Activated CD4-positive, alpha-beta memory T cell treated with anti-CD3 and anti-CD28 coated beads for 36 hours (primary cell): ENCODE measurements at places on chromosomes 2 and 18. TPM values are rescaled to one million over a fixed set of nuclear protein-coding genes. Genes with fewer than 3 reads are reported as not detected.

GRCh38 chr2:231665245-231666170 lies 42.8 kb upstream of the PTMA start:
- DNase-seq = no peak

- DNase-seq = no peak
Measured at GRCh38 chr2:188964976-188965546, 9.1 kb upstream of the COL3A1 start.

DNA sequence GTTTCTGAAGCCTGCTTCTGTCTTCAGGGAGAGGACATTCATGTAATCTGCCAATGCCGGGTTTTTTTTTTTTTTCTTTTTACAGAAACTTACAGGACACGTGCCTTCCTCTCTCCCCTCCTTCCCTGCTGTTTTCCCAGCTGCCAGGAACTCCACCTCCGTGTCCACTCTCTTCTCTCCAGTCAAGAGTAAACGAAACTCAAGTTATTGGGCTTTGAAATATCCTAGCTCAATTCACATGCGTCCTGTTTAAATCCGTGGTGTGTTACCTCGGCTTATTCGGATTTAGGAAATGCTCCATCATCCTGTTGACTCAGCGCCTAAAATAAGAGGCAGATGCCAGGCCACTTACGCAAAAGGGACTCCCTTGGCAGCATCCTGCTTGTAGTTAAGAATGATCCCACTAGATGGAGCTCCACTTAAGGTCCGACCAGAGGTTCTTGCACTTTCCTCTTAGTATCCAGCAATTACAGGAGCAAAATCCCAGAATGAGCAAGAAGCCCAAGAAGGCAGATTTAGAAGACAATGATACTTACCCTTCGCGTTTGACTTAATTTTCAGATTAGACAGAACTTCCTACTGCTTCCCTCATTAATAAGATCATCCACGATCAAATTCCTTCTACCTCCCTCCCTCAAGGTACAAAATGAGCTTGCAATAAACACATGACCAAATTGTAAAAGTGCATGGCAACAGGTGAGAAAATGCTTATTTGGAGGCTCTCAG lies 97.2 kb upstream of the ZCCHC2 start:
- DNase-seq = peak; percentile 70

GRCh38 chr2:241764275-241765241 lies 12.1 kb upstream of the GAL3ST2 start:
- DNase-seq = no peak

GRCh38 chr2:224523626-224524577 lies 61.3 kb downstream of the CUL3 start:
- DNase-seq = no peak

GRCh38 chr2:179037807-179038206 lies 12.1 kb downstream of the CCDC141 start:
- DNase-seq = no peak

The IER3IP1 gene
- total RNA-seq = 10.9 TPM

- DNase-seq = no peak
Measured at GRCh38 chr2:170222842-170223241, 44.9 kb downstream of the MYO3B start.

DNA sequence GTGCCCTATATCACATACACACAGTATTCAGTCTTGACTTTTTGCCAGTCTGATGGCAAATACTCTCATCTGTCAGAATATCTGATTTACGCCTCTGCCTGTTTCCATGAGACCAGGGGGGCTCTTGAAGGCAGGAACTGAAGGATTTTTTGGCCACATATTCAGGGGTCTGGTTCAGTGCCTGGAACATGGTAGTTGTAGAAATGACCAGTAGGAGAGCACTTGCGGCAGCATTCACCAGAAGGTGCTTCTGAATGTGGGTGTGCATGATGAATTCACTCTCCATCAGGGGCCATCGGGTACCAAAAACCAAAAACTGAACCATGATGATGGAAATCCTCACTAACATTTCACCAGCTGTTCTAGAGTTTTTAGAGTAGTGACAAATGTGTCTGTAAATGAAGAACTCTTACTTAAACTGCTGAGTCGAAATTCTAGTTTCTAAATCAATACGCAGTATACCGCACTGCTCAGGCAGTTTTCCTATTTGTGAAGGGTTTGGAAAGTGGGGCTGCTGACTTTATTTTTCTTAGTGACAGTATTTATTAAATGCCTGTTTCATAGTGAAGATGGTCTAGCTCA lies 54.6 kb downstream of the MERTK start:
- DNase-seq = peak; percentile 38

DNA sequence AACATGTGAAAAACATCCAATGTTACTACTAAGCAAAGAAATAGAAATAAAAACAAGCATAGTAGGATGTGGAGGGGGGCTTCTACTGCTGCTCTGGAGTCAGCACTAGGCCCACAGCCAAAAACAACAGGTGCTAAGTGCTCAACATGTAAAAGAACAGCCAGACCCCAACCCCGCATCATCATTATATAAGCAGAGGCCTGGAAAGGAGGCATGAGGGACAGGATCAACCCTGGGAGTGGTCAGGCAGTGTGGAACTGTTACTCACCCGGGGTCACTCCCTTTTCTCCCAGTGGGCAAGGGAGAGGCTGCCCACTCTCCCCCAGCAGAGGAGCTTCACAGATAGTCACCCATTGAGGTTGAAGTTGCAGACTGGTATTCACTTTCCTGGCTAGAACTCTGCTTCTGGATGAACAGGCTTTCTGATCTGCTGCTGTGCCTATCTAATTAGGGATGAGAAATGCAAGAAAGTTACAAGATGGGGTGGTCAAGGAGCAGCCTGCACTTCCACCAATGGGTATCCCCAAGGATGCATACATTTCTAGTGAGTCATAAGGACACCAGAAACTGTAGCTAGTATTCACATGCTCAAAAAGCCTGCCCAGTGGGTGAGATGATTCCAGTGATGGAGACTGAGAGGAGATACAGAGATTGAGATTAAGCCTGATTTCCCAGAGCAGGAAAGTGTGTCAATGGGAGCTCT lies 480.1 kb upstream of the TCF4 start:
- DNase-seq = no peak

GRCh38 chr2:172215936-172216335 lies 113.2 kb upstream of the DLX2 start:
- no peak for DNase-seq

- DNase-seq = no peak
Measured at GRCh38 chr18:11840493-11840892, 10.7 kb upstream of the CHMP1B start.

GRCh38 chr2:128363934-128364361 lies 45.3 kb upstream of the HS6ST1 start:
- no peak for DNase-seq

The NETO1 gene
- total RNA-seq = not detected

- no peak for DNase-seq
Measured at GRCh38 chr2:143588746-143589145, 459.5 kb downstream of the ARHGAP15 start.

DNA sequence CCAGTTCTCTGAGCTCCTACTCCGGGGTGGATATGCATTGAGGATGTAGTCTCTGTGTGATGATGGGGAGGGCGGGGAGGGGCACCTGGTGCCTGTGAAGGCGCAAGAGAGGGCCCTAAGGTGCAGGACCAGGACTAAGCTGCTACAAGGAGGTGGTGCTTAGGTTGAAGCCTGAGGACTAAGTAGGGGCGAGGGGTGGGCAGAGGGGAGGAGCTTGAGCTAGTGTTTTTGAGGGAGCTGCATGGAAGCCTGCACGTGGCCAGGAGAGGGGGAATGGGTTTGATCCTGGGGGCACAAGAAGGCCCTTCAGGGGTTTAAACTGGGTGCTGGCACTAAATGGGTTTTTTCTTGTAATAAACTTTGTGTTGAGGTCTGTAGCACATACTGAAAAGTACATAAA lies 105.0 kb downstream of the UGGT1 start:
- no peak for DNase-seq

GRCh38 chr2:232541961-232542714 lies 2.6 kb downstream of the CHRNG start:
- peak; percentile 7 for DNase-seq

DNA sequence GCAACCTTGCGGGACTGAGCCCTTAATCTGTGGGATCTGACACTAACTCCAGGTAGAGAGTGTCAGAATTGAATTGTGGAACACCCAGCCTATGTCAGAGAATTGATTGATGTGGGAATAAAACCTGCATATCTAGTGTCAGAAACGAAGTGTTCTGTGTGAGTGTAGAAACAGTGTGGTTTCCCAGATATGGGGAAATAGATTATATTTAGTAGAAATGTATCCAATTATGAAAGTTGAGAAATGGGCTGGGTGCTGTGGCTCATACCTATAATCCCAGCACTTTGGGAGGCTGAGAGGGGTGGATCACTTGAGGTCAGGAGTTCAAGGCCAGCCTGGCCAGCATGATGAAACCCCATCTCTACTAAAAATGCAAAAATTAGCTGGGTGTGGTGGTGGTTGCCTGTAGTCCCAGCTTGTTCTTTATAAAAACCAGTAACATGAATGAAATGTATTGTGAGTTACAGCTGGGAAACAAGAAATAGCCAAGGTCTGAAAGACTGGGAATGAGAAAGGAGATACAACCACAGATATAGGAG lies 4.3 kb upstream of the TP53I3 start:
- no peak for DNase-seq

The FMNL2 gene
- 2.2 TPM for total RNA-seq

GRCh38 chr18:23580677-23581367 lies 5.5 kb downstream of the NPC1 start:
- no peak for DNase-seq

- no peak for DNase-seq
Measured at GRCh38 chr2:37604716-37605115, 66.7 kb downstream of the CDC42EP3 start.

The NOL4 gene
- total RNA-seq = not detected

DNA sequence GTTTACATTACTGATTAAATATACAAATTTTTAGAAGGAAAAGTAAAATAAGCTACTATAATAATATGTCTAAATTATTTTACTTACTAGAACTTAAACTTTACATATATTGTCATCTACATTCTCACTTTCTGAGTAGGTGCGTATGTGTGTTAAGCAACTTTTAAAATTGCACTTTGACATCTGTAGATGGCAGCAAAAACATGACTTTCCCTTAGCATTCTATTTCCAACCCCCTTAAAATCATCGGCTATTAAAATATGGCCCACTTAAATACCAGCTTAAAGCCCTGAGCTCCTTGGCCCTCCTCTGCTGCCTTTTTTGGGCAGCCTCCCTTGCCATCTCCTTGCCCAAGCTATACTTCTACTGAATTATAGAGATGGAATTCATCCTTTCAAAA lies 78.0 kb downstream of the UPP2 start:
- no peak for DNase-seq

GRCh38 chr2:224982910-224983711 lies 59.2 kb downstream of the DOCK10 start:
- peak; percentile 58 for DNase-seq

DNA sequence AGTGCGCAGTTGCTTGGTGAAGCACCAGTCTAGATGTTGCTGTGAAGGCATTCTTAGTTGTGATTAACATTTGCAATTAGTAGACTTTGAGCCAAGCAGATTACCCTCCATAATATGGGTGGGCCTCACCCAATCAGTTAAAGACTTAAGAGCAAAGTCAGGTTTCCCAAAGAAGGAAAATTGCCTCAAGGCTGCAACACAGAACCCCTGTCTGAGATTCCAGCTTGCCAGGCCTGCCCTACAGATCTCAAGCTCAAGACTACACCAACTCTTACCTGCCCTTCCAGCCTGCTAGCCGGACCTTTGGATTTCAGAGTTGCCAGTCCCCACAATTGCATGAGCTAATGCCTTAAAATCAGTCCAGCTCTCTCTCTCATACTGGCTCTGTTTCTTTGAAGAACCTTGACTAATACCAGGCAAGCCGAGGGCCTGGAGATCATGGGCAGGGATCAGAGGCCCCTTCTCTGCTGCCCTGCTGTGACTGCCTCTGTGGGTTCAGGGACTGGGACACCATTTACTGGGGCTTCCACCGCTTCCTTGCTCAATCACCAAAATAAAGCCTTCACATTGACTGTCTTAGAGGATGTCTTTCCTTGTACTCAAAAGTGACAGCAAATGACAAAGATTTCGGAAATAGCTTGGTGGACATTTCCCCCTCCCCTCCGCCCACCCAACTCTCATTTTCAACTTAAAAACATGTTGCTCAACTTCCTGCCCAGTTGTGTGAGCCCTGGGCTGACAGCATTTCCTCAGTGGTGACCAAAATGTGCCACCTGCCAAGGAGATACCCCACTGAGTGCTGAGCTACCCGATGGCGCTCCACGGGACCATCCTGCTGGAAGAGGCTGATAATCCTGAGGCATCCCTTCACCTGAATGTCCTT lies 86.7 kb downstream of the GALNT14 start:
- DNase-seq = peak; percentile 45

DNA sequence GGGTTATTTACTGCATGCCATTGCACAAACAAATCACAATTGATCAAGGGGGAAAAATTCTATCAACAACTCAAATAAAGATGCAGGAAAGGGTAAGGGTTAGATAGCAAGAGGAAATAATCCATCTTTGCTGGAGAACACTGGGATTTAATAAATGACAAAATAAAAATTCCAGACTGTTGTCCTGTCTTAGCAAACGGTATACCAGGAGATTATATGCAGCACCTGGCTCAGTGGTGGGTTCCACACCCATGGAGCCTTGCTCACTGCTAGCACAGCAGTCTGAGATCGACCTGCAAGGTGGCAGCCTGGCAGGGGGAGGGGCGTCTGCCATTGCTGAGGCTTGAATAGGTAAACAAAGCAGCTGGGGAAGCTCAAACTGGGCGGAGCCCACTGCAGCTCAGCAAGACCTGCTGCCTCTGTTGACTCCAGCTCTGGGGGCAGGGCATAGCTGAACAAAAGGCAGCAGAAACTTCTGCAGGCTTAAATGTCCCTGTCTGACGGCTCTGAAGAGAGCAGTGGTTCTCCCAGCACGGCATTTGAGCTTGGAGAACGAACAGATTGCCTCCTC lies 296.5 kb upstream of the THSD7B start:
- no peak for DNase-seq

The OR6B3 gene
- not detected for total RNA-seq

The MALL gene
- total RNA-seq = 0.31 TPM

DNA sequence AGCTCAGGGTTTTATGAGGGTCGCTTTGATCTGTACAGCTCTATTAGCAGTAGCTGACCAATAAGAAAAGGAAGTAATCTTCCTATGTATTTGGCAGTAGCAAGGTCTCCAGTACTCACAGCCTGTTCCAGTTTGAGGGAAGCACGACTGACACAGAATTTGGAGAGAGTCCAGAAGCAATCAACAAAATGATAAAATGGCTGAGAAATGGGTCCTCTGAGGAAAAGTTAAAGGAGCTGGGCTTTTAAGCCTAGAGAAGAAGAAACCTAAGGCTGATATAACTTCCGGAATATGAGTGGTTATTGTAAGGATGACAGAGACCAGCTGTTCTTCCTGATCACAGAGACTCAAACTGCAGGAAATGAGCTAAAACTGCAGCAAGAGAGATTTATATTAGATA lies 382.8 kb downstream of the GPD2 start:
- no peak for DNase-seq

DNA sequence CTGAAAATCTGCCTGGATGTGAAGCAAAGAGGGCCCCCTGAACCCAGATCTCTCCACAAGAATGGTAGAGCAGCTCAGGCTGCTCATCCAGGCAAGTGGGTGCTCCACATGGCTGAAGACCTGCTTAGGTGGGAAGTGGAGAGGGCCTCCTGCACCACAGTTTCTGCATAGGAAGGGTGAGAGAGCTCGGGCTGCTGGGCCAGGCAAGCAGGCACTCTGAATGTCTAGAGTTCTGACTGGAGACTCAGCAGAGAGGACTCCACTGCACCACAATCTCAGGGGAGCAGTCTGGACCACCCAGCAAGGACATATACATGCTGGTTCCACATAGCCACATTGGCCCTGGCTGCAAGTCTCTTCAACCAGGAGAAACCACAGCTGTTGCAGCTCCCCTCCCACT lies 52.0 kb downstream of the DSEL start:
- no peak for DNase-seq

- peak; percentile 89 for DNase-seq
Measured at GRCh38 chr2:230944123-230944653, 19.1 kb upstream of the GPR55 start.

The ZCCHC2 gene
- 27.5 TPM for total RNA-seq
